ENCODE measurements at places on chromosomes 16 and 17.

DNA sequence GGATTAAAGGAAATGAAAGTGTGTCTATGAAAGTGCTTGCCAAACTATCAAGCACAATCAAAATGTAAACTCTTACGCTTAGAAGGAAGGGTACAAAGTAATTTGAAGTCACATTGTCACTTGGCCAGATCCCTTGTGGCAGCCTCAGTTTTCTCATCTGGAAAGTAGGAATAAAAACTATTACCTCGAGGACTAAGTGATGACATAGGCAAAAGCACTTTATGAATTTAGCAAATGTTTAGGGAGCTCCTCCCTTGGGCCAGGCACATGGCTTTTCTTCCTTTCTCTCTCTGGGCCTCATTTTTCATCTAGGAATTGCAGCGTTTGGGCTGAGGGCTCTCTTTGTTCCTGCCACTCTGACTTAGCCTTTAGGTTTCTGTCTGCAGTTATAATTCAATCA lies 28.5 kb downstream of the DYNLL2 start:
- DNase-seq = no peak

GRCh38 chr17:55672585-55673501 lies 49.8 kb downstream of the TMEM100 start:
- no peak for DNase-seq

DNA sequence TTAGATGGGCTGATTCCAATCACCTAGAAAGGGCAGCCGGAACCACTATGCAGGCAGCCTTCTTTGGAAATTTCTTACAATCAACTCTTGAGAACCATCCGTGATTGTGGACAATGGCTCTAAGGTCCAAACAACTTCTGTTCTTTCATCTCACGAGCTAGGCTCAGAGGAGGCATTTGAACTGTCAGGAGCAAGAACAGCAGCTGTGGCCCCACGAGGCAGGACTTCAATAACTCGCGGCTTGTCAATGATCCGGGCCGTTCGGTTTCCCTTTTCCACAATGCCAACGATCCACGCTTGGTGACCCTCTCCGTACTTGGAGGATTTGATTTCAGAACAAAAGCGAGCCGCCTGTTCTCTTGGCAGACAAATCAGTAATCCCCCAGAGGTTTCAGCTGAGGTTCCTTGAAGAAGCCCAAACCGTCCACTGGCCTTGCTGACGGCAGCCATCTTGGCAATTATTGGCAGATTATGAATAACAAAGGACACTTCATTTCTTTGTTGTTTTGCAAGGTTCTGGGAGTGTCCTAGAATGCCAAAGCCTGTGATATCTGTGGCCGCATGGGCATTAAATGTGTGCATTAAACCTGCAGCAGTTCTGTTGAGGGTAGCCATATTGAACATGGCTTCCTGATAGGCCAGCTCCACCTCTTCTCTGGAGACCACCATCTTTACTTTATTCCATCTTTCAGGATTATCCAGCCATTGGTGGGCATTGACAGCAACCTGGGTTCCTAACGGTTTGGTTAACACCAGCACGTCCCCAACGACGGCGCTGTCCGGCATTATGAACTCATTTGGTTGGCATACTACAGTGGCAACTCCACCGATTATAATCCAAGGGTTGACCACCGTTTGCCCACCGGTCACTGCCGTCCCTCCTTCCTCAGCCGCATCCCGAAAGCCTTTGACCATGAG lies 1.2 kb downstream of the SEPHS2 start:
- DNase-seq = no peak

DNA sequence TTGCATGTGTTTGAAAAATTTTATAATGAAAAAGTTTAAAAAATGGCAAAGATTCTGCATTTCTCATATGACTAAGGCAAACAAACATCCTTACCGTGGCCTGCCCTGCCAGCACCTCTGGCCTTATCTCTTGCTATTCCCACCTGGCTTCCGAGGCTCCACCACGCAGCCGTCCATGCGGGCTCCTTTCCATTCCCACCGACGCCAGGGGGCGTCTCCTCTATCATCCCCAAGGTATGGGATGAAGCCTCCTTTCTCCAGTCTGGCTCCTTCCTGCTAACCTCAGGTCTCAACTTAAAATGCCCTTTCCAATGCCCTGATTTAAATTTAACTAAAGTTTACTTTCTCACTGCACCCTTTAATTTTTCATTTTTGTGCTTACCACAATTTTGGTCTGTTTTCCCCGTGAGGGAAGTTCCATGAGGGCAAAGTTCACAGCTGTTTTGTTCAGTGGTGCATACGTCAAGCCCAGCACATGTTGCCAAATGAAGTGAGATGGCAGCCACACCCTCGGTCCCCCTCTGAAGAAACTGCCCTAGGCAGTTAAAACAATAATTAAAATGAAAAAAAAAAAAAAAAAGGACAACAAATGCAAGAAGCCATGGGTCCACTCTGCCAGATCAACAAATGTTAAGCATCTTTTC lies 13.3 kb upstream of the SDK2 start:
- no peak for DNase-seq

GRCh38 chr16:7330709-7331108 lies 1.9 kb upstream of the RBFOX1 start:
- no peak for DNase-seq

DNA sequence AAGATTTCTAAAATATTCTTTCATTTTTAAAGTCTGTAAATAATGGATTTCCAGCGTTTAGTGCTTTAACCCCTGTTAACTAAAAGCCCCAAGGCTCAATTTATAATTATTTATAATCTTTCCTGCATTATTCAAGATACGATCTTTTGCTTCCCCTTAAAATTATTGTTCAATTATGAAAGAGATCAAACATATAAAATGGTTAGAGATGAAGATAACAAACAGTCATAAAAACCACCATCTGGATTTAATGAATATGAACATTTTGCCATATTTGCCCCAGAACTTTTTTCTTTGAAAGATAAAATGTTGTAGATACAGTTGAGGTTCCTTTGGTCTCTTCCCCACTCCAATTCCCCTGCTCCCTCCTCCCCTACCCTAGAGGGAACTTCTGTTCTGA lies 17.6 kb downstream of the WWP2 start:
- no peak for DNase-seq

DNA sequence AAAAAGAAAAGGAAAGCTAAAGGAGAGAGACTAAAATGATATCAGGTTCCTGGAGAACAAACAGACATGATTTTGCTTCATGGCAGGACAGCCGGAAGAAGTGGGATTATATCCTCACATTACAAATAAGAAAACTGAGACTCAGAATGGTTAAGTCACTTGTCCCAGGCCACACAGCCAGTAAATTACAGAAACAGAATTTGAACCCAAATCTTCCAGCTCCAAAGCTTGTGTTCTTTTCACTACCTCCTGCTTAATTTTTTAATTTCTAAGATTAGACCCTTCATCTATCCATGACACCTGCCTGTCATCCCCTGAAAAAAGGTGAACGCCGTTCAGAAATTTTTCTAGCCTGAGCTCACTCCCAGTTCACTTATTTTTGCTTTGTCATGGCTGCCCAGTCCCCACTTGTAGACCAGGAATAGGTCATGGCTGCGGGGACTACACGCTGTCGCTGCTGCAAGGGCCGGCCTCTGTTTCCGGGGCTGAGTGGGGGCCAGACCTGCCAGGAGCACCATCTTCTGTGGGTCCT lies 36.1 kb downstream of the MAPT start:
- DNase-seq = no peak

DNA sequence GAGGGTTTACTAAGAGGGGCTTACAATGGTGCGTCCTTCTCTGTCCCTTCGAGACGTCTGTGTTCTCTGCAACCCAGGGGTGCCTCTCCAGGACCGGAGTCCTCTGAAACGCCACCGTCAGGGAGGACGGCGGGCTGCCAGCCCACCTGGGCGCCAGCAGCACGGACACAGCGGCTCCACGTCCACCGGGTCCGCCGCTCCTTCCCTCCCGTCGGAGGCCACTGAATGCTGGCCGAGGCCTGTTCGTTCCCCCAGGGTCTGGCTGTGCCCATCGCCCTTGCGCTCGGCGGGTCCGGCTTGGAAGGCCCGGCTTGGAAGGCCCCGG lies 403 bp downstream of the TEPSIN start:
- DNase-seq = no peak

DNA sequence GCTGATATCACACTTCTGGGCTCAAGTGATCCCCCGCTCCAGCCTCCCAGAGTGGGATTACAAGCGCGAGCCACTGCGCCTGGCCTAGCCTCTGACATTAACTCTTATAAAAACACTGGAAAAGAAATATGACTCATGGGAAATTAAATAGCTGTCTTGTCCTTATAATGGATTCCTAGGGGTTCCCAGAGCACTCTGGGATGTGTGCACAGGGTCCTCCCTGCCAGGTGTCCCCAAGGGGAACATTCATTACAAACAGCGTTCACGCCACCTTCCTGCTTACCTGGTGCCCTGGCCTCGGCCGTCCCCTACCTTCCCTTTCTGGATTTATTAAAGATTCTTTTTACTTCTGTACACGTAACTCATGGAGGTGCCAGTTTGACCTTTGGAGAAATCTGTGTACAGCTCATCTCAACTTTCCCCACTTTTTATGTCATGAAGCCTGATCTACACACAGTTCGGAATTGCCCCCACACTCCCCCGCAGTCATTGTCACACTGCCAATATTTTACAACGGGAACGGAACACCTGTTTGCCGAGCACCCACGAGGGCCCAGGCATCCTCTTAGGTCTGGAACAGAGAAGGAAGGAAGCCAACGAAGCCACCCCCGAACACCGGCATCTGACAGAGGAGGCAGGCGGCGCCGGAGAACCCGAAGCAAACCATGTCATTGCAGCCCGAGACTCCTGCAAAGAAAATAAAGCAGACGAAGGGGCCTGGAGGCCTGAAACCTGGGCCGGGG lies 39.7 kb upstream of the MEAK7 start:
- no peak for DNase-seq

GRCh38 chr16:16073891-16074881 lies 124.8 kb downstream of the ABCC1 start:
- DNase-seq = no peak

DNA sequence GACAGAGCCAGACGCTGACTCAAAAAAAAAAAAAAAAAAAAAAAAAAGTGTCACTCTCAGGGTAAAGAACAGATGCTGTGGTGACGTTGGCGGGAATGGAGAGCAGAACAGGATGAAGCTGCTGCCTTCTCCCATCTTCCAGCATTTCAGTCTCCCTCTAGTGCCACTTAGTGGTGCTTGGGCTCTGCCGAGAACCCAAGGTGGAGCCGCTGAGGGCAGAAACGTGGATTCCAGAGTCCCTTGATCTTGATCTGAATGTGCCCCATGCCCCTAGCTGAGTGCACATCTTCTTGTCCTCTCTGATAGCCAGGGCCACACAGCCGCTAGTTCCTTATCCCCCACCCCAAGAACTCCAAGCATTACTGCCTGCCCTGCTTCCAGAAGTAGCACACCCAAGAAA lies 43.2 kb upstream of the FA2H start:
- no peak for DNase-seq

DNA sequence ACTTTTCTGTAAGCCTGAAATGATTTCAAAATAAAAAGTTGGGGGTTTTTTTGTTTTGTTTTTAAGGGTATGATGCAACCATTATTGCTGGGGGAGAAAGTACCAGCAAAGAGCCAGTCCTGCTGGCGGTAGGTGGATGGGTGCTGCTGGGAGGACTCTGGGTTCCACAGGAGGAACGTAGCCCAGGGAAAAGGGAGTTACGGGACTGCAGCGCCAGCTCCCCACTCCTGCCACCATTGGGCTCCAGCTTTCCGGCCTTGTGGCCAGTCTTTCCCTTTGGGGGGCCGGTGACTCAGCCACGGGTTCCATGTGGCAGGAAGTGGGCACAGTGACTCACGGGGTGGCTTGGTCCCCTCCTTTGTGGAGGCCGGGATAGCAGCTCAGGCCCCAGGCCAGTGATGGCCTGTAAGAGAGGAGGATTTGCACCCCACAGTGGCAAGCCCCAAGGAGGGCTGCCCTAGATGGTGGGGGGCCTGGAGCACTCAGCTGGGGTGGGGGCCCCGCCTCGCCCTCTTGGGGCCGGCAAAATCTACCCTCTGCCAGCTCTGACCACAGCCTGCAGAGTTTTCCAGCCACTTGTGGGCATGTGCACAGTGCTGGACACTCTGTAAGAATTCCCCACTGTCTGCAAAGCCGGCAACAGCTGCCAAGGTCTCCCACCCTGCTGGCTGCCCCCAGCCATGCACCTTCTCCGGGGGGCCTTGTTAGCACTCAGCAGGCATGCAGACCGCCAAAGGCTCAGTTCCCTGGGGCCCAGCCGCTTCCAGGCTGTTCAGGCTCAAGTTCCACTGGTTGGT lies 30.4 kb downstream of the SOCS3 start:
- no peak for DNase-seq

- no peak for DNase-seq
Observed at GRCh38 chr17:80981929-80982425, 9.7 kb upstream of the CHMP6 start.

- no peak for DNase-seq
Observed at GRCh38 chr17:11880714-11881113, 116.6 kb downstream of the ZNF18 start.

GRCh38 chr16:49608779-49609178 lies 235.2 kb downstream of the C16orf78 start:
- DNase-seq = no peak

DNA sequence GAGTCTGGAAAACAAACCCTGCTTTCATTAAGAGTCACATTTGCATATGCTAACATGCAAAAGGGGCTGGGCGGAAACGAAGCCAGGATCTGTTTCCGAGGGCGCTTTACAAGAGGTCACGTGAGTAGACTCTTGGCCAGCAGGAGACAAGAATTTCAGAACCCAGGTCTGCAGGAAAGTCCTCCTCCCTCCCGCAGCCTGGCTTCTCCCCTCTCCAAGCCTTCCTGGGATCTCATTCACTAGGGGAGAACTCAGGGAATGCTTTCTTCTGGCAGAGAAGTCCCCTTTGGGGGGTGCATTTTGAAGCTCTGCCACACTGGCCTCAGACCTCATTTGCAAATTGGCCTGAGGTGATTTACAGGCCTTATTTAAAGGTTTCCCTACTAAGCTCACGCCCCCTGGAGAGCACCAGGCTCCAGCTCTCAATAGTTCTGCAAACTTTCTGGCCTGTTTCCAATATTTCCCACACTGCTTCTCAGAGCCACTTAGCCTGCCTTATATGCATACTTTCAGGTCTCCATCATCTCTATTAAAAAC lies 57.2 kb upstream of the CACNG5 start:
- DNase-seq = no peak

- no peak for DNase-seq
Observed at GRCh38 chr16:414395-415169, 10.9 kb upstream of the RAB11FIP3 start.

Data from activated naive CD8-positive, alpha-beta T cell treated with anti-CD3 and anti-CD28 coated beads, Interleukin-2, amount 50 U/mL, for 16 hours (primary cell).